HS-5 (cell line): ENCODE measurements at places on chromosomes 1 and 21.

GRCh38 chr1:17447501-17447992 lies 8.1 kb upstream of the RCC2 start:
- no peak for DNase-seq

DNA sequence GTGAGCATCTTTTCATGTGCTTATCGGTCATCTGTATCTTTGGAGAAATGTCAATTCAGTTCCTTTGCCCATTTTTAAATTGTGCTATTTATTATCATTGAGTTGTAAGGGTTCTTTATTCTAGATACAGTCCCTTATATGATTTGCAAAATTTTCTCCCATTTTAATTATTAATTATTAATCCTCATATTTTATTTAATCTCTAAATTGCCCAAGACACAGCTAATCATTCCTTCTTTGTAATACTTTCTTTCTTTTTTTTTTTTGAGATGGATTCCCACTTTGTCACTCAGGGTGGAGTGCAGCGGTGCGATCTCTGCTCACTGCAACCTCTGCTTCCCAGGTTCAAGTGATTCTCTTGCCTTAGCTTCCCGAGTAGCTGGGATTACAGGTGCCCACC lies 13.1 kb upstream of the TENT5B start:
- DNase-seq = no peak

DNA sequence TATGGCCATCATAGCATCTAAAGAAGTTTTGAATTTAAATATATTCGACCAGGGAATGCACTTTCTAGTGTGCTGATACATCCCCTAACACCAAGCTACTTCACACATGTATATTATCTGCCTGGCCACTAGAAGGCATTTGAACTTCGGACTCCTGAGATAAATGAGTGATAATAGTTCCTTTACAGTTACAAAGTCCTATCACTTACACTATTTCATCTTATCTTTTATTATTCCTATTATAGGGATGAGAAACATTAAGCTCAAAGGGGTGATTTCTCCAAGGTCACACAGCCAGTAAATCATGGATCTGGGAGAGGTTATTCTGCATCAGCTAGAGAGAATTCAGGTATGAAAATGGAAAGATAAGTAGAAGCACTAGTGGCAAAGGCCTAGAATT lies 40.3 kb downstream of the GPATCH2 start:
- DNase-seq = no peak

GRCh38 chr1:200524092-200524491 lies 96.5 kb downstream of the KIF14 start:
- DNase-seq = no peak

GRCh38 chr1:221172841-221173240 lies 293.6 kb downstream of the HLX start:
- DNase-seq = no peak

GRCh38 chr21:28561772-28562171 lies 430.9 kb downstream of the LTN1 start:
- no peak for DNase-seq

GRCh38 chr1:179015396-179015795 lies 10.3 kb upstream of the FAM20B start:
- DNase-seq = no peak

GRCh38 chr1:184945029-184945428 lies 29.3 kb downstream of the NIBAN1 start:
- DNase-seq = no peak

DNA sequence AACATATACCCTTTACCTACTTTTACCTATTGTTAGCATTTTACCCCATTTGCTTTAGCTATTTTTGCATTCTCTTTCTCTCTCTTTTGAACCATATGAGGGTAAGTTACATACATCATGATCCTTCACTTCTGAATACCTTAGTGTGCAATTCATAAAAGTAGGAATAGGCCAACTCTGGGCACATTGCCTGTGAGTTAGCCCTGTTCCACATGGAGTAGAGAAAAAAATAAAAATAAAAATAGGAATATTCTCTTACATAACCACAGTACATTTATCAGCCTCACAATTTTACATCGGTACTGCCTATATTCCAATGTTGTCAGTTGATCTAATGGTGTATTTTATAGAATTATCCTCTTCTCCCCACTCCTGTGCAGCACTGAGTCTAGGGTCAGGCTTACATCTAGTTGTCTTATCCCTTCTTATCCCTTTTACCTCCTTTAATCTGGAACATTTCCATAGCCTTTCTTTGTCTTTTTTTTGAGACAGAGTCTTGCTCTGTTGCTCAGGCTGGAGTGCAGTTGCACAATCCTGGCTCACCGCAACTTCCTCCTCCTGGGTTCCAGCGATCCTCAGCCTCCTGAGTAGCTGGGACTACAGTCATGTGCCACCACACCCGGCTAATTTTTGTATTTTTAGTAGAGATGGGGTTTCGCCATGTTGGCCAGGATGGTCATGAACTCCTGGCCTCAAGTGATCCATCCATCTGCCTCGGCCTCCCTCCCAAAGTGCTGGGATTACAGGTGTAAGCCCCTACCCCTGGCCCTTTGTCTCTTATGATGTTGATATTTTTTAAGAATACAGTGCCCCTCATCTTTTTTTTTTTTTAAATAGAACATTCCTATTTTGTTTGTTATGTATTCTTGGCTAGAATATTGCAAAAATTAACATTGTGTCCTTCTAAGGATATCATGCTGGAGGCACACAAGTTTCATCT lies 11.1 kb upstream of the SLC30A1 start:
- DNase-seq = no peak

- no peak for DNase-seq
Measured at GRCh38 chr1:212606395-212607205, 2.0 kb upstream of the ATF3 start.

- DNase-seq = no peak
Measured at GRCh38 chr1:199851439-199852140, 175.9 kb upstream of the NR5A2 start.

DNA sequence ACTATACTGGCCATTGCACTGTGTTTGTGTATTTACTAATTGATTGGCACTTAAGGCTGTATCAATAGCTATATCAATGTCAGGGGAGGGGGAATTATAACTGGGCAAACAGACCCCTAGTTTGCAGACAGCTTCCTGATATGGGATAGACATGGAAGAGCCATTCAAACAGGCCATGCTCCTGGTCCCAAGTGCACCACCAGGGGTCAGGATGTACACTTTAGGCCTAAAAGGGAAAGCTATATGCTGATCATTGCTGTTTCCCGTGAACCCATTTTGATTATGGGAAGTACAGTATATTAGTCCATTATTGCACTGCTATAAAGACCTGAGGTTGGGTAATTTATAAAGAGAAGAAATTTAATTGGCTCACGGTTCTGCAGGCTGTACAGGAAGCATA lies 124.9 kb upstream of the BACE2 start:
- no peak for DNase-seq

DNA sequence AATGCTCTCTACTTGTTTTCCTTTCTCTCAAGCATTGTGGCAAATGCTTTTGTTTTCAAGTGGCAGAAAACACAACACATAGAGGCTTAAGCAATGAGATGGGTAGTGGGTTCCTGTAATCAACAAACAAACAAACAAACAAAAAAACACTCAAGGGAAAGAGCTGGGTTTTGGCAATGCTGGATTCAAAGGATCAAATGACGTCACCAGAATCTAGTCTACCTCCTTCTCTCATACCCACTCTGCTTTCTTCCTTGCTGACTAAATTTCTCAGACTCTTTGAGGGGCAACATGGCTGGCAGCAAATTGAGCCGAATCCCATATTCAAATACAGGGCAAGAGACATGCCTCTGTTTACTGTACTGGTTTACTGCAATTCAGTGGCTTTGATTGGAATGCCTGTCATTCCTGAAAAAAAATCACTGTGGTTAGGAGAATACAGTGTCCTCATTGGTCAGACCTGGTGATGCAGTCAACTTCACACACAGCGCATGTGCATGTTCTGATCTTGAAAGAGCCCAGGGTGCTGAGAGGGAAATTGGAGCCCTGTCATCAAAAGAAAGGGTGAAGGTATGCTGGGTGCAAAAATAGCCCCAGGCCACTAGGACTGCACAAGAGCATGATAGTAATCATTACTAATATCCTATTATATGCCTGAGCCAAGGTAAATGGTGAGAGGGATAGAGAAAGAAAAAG lies 356.2 kb downstream of the KCTD3 start:
- DNase-seq = no peak

- DNase-seq = no peak
Measured at GRCh38 chr1:3207217-3207848, 138.3 kb downstream of the PRDM16 start.

- no peak for DNase-seq
Measured at GRCh38 chr21:32547018-32547417, 38.3 kb downstream of the TCP10L start.

- DNase-seq = no peak
Measured at GRCh38 chr1:171296897-171297296, 17.1 kb upstream of the FMO4 start.

DNA sequence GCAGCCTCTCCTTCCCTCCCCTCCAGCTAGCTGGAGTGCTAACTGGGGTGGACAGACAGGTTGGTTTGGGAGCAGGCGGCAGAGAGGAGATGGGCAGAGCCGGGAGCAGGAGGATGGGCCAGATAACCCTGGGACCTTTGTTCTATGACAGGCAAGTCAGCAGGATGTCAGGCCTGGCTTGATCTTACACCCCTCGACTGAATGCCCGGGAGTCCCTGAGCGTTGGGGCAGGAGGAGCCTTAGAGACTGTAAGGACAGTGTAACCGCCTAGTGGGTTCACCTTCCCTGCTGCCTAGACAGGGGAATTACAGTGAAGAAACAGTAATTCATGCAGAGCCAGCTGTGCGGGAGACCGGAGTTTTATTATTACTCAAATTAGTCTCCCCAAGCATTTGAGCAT lies 60.2 kb downstream of the MDM4 start:
- no peak for DNase-seq

GRCh38 chr1:180376253-180376652 lies 126.1 kb downstream of the ACBD6 start:
- no peak for DNase-seq

DNA sequence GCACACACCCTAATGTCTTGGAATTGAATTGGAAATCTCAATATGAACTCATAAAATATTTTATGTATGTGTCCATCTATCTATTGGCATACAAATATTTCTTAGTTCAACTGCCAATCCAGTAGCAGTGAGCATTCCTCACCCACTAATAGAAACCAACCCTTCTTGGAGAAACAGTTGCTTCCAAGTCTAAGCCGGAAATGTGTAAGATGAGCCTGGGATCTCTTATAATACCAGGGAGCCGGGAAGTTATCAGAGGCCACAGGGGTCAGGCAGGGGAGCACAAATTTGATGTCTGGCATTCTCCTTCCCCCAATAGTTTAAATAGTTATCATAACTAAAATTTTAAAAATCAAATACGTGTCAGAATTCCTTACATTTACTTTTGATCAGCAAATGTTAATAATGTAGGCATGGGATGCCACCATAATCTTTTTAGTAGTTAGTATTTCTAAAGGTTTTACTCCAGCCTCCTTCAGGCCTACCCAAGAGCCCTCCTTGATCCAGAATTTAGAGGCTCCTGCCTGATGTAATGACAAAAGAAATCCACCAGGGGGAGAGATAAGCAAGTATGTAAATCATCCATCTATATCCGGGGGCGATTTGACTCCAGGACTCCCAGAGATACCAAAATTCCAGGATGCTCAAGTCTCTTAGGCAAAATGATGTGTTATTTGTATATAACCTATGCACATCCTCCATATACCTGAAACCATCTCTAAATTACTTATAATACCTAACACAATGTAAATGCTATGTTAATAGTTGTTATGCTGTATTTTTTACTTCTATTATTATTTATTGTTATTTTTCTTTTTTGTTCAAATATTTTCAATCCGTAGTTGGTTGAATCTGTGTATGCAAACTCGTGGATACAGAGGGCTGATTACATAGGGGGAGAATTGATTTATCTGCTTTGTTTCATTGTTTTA lies 218.7 kb upstream of the COA6 start:
- DNase-seq = peak; percentile 50

DNA sequence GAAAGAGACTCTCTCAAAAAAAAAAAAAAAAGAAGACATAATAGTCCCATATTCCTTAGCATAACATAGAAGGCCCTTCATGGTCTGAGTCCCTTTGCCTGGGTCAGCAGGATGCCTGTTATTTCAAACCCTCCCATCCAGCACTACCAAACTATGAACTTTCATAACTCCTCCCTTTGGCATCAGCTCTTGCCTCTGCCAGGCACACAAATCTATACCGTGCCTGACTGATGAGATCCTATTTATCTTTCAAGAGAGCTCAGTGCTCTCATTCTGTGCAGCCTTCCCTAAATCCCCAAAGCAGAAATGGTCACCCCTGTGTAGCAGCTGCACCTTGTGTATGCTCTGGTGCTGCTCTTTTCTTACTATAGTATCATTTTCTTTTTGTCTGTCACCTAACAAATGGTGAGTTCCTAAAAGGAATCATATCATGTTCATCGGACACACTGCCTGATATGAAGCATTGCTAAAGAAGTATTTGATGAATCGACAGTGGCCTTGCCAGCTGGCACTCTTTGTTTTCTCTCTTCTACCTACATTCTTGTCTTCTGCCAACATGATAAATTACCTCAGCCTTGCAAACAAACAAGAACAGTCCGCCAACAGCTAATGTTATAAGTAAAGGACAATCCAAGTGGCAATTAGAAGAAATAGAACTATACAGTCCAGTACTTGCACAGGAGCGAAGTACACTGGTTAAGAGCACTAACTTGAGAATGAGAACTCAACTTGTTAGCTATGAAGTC lies 29.9 kb downstream of the FMO4 start:
- DNase-seq = no peak

GRCh38 chr1:221631556-221631955 lies 110.3 kb downstream of the DUSP10 start:
- no peak for DNase-seq

DNA sequence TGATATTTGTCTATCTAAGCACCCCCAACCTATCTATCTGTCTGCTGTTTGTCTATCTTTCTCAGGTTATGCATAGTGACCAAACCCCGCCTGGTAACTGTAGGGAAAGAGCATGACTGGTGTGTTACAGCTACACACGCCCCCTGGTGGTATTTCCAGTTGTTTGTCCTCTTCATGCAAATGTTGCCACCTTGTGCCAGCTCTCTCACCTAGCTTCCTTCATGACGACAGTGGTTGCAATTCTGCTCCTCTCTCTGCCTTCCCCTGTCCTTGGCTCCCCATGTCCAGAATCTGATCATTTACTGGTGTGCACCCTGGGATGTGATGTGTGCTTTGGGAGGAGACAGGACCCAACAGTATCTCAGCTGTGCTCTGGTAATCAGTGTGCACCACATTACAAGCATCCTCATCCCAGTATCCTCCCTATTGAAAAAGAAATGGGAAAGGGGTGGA lies 8.1 kb upstream of the INKA2 start:
- no peak for DNase-seq

GRCh38 chr1:236035681-236036101 lies 29.2 kb downstream of the NID1 start:
- DNase-seq = no peak

DNA sequence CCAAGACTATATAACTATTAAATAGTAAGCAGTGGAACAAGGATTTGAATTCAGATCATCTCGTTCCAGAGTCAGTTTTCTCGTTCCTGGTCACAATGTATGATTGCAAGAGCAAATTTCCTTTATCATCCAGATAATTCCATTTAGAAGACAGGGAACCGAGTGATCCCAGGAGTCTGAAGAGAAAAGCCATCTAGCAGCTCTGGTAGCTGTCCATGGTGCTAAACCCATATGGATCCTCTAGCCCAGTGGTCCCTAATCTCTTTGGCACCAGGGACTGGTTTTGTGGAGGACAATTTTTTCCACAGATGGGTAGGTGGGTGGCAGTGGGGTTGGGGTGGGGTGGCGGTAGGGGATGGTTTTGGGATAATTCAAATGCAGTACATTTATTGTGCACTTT lies 229.4 kb downstream of the PTPRU start:
- no peak for DNase-seq

- DNase-seq = peak; percentile 9
Measured at GRCh38 chr21:15552914-15553494, 176.8 kb upstream of the USP25 start.
